Thoracic aorta endothelial cell (primary cell): ENCODE measurements at places on chromosomes 5 and 9. TPM values are rescaled to one million over a fixed set of nuclear protein-coding genes. Genes with fewer than 3 reads are reported as not detected.

THG1L gene
- 5.9 and 6.7 TPM in 2 replicates for total RNA-seq

SPAAR gene
- 10.6 and 17.7 TPM in 2 replicates for total RNA-seq

HK3 gene
- total RNA-seq, result not detected in 2 replicates

ROPN1L gene
- total RNA-seq, result 0.53 and 1.9 TPM in 2 replicates

FCN1 gene
- total RNA-seq, result not detected in 2 replicates

SCAMP1 gene
- total RNA-seq, result 50.8 and 60.7 TPM in 2 replicates

ACOT12 gene
- not detected in 2 replicates for total RNA-seq

SLC9A3 gene
- total RNA-seq, result 1.5 and 1.7 TPM in 2 replicates
